HEK293T (cell line): ENCODE measurements at places on chromosomes 12 and 14.

- no peak for DNase-seq
These were observed 18.6 kb downstream of the LRIG3 start for GRCh38 chr12:58901664-58902063.

DNA sequence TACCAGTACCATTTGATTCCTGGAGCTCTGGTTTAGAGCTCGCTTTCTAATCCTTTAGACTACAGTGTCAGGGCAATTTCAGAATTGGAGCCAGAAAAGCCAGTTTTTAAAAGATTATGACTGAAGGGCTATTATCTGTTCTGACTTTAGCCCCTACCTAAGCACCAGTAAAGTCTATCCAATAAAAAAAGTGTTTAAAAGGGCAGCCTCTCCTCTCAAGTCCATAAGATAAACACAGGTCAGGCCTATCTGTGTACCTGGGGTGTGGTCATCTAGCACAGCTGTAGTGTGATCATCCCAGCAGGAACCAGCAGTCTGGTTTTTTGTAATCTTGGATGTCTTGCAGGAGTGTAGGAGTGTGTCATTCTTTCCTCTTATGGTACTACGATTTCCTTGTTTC is 6.6 kb downstream of the APPL2 start:
- DNase-seq: no peak

GRCh38 chr14:102293781-102294180 is 11.2 kb downstream of the MOK start:
- no peak for DNase-seq

GRCh38 chr14:30445011-30445793 is 113.8 kb upstream of the G2E3 start:
- no peak for DNase-seq

GRCh38 chr12:108126990-108127501 is 2.0 kb upstream of the WSCD2 start:
- no peak for DNase-seq

GRCh38 chr14:95200404-95200803 is 43.1 kb upstream of the DICER1 start:
- no peak for DNase-seq

DNA sequence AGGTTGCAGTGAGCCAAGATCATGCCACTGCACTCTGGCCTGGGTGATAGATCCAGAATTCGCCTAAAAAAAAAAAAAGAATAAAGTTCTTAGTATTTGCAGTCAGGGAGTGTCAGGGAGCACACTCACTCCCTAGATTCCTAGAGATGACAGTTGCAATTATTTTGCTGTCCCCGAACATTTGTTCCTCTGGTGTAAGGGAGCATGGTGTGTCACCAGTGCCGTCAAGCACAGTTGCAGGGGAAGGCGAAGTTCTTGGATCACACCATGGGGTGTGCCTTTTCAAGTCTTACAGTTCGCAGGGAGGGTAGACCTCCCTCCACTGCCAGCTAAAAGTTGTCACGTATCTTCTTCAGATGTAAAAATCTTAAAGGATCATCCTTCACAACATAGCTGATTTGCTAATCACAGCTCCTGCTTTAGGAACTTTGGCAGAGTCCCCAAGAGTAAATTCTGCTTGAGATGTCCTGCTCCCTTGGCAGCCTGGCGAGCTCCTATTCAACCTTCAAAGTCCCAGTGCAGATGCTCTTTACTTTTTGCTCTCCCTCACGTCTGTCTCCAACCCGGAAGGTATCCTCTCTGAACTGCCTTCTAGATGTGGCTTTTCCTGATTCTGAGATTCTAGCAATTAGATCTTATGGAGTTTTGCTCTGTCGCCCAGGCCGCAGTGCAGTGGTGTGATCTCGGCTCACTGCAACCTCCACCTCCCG is 11.3 kb downstream of the ACACB start:
- no peak for DNase-seq

- DNase-seq: no peak
These were observed 3.5 kb downstream of the ELK3 start for GRCh38 chr12:96197503-96198272.

DNA sequence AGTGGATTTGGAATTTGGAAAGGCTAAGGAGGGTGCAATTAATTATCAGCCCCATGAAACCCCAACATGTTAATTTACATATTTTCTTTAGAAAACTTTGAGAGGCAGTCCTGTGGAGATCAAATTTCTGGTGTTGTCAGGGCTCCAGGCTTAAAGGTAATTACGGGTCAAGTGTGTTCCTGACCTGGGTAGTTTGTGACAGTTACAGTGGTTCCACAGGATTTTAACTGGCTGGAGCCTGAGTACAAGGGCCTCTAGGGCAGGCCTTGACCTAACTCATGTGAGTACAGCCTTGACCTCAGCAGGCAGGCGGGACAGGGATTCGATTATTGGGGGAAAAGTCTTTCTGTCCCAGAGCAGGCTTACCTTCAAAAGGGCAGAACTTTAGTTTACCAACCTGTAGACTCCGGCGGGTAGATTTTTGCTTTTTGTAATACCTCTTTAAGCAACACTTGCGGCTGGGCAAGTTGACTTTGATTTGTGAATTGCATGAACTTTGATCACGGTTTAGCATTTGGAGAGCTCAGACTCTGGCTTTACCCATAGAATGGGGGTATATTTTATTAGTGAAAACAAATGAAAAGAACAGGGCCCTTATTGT is 8.4 kb upstream of the PPTC7 start:
- no peak for DNase-seq

DNA sequence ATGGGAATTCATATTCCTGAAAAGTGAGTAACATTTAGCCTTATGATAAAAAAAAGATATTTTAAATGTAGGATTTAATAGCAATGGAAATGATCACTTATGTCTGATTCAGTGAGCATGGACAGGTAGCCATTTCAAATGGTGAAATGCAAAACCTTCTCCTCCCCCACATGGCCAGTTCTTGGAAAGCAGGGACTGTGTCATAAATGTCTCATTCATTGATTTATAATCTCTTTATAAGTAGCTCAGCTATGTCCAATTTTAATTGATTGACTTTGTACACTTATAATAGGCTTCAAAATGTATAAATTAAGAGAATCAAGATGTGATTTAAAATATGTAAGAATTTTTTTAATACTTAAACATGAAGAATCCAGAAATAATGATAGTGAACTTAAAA is 24.6 kb upstream of the SCFD1 start:
- no peak for DNase-seq

GRCh38 chr14:61836184-61836583 is 74.0 kb downstream of the SNAPC1 start:
- no peak for DNase-seq
